Activated T-helper 17 cell treated with anti-CD3 and anti-CD28 coated beads, Interleukin-2, amount 50 U/mL, for 72 hours (primary cell): ENCODE measurements at places on chromosomes 11 and 22. TPM values are rescaled to one million over a fixed set of nuclear protein-coding genes. Genes with fewer than 3 reads are reported as not detected.

Gene SCUBE1
- not detected for total RNA-seq

Gene IRAG1
- total RNA-seq: 0.13 TPM

Gene NTM
- not detected for total RNA-seq

Gene C22orf31
- not detected for total RNA-seq

Gene CSF2RB
- total RNA-seq: 4.2 TPM

Gene CYTH4
- 53.7 TPM for total RNA-seq

Gene ABTB2
- 2.5 TPM for total RNA-seq

Gene SLC22A6
- not detected for total RNA-seq

- no peak overlapping the region for H3K27ac ChIP-seq
- H3K36me3 ChIP-seq: no peaks in the 10 kb centered on the region
- H3K4me1 ChIP-seq: no peaks in the 10 kb centered on the region
- ATAC-seq: no peak
- no peak overlapping the region for H3K4me3 ChIP-seq
Observed at GRCh38 chr11:116170526-116171120, 602.2 kb downstream of the BUD13 start.

- peaks cover 8% of the 10 kb centered on the region for H3K4me1 ChIP-seq
- peak overlapping the region; percentile 6 for H3K27ac ChIP-seq
- H3K36me3 ChIP-seq: peaks cover 8% of the 10 kb centered on the region
- ATAC-seq: no peak
- no peaks in the 10 kb centered on the region for H3K27me3 ChIP-seq
- no peak overlapping the region for H3K4me3 ChIP-seq
Observed at GRCh38 chr22:30392661-30393321, 4.0 kb upstream of the SEC14L2 start.

DNA sequence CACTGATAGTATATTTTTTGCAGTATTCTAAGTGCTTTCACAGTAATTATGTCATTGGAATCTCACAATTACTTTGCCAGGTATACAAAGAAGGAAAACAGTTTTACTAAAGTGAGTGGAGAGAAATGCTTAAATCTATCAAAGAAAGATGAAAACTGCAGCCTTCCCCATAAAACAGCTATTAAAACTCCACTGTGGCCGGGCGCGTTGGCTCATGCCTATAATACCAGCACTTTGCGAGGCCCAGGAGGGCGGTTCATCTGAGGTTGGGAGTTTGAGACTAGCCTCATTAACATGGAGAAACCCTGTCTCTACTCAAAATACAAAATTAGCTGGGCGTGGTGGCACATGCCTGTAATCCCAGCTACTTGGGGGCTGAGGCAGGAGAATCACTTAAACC, 19.1 kb downstream of the OR51E1 start:
- peaks cover 17% of the 10 kb centered on the region for H3K27me3 ChIP-seq
- no peak overlapping the region for H3K27ac ChIP-seq
- no peaks in the 10 kb centered on the region for H3K4me1 ChIP-seq
- no peak overlapping the region for H3K4me3 ChIP-seq
- H3K36me3 ChIP-seq: no peaks in the 10 kb centered on the region

GRCh38 chr11:21930408-21930807, 262.5 kb upstream of the ANO5 start:
- no peak for ATAC-seq
- H3K4me1 ChIP-seq: no peaks in the 10 kb centered on the region
- H3K27me3 ChIP-seq: no peaks in the 10 kb centered on the region
- H3K36me3 ChIP-seq: no peaks in the 10 kb centered on the region
- no peak overlapping the region for H3K27ac ChIP-seq
- no peak overlapping the region for H3K4me3 ChIP-seq

DNA sequence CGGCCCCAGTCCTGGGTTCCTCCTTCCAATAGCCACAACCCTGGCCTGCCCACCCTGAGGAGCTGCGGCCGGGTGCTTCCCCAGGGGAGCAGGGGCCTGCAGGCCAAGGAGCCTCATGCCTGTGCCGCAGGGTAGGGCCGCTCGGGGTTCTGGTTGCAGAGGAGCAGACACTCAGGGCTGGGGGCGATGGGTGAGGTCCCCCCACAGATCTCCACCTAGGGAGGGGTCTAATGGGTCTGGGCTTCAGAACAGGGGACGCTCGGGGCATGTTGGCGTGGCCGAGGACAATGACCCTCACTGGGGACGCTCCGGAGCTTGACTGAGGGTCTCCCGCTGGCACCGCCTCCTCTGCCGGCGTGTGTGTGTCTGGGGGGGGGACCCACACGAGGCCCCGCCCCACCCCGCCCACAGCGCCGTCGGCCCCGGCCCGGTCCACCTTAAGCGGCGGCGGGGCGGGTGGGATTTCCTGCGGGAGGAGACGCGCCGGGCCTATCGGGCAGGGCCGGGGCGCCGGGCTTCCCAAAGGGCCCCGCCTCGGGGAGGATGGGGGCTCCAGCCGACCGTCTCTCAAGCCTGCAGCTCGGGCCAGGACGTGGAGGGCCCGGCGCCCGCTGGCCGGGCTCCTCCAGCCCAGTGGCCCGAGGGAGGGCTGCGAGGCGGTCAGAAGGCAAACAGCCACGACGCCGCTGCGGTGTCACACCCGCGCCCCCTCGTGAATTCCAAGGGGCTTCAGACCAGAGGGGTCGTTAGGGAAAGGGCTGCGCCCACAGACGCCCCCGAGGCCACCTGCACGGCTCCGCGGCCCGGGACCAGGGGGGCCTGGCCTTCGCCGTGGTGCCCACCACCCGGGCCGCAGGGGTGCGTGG, 640 bp upstream of the ZDHHC8 start:
- H3K4me3 ChIP-seq: peak overlapping the region; percentile 28
- H3K36me3 ChIP-seq: peaks cover 24% of the 10 kb centered on the region
- no peaks in the 10 kb centered on the region for H3K4me1 ChIP-seq

DNA sequence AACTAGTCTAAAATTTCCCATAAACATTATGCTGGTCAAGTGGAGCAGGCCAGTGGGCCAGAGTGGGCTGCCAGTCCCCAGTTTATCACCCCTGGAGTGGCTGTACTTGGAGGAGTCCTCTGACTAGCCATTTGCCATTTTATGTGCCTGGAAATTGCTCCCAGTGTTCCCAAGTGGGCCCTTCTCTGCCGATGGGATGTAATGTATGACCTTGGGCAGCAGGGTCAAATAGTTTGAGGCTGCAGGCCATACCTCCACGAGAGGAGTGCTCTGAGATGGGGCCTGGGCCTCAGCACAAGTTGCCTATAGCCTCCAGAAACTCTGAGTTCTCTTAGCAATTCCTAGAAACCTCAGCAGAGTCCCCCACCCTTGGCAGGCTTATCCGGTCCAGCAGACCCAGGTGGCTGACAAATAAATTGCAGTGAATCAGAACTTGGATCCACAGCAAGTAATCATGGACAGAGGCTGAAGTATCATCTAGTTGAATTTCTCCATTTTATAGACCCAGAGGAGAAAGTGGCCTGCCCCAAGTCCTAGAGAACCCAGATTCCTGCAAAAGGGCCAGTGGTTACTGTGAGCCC, 17.8 kb upstream of the PATZ1 start:
- no peak overlapping the region for H3K27ac ChIP-seq
- no peak for ATAC-seq
- no peak overlapping the region for H3K4me3 ChIP-seq

DNA sequence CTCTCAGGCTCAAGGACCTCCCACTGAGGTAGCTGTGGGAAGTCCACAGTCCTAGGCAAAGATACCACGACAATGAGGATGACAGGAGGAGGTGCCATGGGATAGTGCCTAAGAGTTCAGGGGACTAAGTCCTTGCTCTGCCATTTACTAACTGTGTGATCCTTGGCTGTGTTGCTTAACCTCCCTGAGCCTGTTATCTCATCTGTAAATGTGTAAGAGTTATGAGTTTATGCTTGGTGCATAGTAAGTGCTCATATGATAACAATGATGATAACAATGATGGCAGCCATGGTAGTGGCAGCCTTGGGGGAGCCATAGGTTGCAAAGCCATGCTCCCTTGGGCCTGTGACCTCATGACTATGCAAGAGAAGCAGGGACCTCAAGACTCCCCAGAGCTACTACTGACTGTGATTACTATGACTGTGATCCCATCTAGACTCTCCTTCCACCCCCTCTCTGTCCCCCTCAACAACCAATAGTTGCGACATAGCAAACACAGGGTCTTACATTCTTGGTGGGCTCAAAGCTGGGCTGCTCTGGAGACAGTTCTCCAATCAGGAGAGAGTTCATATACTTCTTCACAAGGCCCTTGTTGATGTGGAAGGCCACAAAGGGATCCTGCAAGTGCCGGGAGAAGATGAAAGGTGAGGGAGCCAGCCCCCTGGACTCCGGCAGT, 3.9 kb downstream of the FADS1 start:
- H3K36me3 ChIP-seq: peaks cover 39% of the 10 kb centered on the region
- H3K27ac ChIP-seq: no peak overlapping the region
- no peaks in the 10 kb centered on the region for H3K4me1 ChIP-seq
- ATAC-seq: no peak
- H3K4me3 ChIP-seq: no peak overlapping the region

- H3K4me3 ChIP-seq: peak overlapping the region; percentile 96
- no peaks in the 10 kb centered on the region for H3K27me3 ChIP-seq
- peak; percentile 1 for ATAC-seq
Observed at GRCh38 chr11:118442908-118443589, 6.8 kb downstream of the KMT2A start.

GRCh38 chr11:2088284-2088683, 50.9 kb downstream of the IGF2 start:
- no peak overlapping the region for H3K4me3 ChIP-seq
- H3K36me3 ChIP-seq: no peaks in the 10 kb centered on the region
- no peak for ATAC-seq
- peaks cover 9% of the 10 kb centered on the region for H3K27me3 ChIP-seq

DNA sequence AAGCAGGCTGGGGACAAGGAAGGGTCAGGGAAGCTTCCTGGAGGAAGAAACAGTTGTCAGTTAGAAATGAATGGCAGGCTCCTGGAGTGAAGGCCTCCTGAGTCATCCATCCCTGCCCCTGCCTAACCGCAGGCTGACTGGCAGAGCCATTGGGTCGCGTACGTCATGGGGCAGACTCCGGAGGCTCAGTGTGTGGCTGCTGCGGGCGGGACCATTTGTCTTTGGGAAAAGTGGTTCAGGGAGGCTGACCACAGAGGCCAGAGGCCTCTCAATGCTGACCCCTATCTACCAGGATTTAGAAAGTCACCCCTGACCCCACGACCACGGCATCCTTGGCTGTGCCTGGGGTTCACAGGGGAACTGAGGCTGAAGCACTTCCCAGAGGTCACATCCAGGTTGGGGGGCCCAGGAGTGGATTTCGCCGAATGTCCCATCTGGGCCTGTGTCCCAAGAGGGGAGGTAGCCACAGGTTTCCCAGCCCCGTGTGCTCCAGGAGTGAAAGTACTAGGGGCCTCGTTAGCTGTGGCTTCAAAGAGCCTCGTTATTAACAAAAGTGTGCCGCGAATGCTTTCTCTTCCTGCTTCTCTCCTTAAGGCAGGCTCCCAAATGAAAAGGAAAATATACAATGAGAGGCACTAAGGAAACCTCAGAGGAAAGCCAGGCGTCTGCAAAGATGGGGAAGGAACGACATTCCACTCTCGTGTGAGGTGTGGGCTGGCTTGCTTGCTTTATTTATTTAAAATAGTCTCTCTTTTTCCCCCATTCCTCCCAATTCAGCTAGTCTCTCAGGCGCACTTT, 58.9 kb downstream of the FLRT1 start:
- no peaks in the 10 kb centered on the region for H3K27me3 ChIP-seq
- ATAC-seq: no peak

DNA sequence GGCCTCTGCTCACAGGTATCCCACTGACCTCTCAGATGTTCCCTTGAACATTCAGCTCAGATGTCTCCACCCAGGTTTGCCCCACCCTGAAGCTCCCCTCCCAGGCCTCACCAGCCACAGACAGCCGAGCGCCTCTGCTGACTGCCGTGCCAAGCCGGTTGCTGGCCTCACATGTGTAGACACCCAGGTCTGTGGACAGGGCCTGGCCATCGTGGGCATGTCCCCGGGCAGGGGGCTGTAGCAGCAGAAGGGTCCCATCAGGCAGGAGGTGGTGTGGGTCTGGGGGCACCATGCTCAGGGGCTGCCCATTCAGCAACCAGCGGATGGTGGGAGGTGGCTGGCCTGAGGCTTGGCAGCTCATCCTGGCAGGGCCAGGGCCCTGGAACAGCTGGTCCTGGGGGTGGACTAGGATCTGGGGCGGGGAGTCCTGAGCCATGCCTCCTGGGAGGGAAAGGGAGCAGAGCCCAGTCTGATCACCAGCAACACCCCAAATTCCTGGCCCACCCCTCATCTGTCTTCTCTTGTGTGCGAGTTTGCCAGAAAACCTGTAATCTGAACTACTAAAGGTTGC, 759 bp downstream of the ROBO4 start:
- H3K27ac ChIP-seq: peak overlapping the region; percentile 31
- H3K36me3 ChIP-seq: no peaks in the 10 kb centered on the region
- ATAC-seq: no peak

DNA sequence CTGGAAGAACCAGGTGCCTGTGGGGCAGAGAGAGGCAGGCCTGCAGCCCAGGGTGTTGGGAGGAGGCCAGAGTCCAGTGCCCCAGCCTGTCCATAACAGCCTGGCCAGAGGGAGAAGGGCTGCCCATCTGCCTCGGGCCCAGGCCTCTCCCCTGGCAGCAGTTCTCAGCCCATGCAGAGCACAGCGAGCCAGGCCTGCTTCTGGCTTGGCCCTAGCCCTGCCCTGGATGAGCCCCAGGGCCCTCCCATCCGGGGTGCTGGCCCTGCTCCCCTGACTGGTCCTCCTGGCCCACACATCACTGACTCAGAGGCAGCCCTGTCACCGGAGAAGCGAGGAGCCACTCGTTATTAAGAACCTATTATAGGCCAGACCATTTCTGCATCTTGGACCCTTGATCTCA, 19.7 kb upstream of the MYRF start:
- no peak overlapping the region for H3K4me3 ChIP-seq
- no peak overlapping the region for H3K27ac ChIP-seq
- peaks cover 6% of the 10 kb centered on the region for H3K4me1 ChIP-seq
- no peak for ATAC-seq

- H3K36me3 ChIP-seq: no peaks in the 10 kb centered on the region
- H3K27me3 ChIP-seq: peaks cover 7% of the 10 kb centered on the region
Observed at GRCh38 chr11:103556171-103556570, 446.9 kb downstream of the DYNC2H1 start.

DNA sequence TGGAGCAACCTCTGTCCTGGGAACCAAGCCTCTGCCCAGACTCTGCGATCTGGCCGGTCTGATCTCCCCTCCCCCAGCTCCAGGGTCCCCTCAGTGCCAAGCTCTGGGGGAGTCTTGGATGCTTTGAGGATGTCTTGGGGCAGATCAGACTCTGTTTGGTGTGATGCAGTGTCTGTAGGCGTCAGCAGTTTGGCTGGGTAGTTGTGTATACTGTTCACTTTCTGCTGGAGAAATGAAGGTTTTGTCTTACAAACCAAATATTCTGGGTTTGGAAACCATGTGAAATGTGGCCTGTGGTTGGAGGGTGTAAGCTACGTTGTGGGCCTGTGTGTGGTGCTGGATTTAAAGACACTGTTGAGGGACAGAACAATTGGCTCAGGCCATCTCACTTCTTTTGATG, 4.6 kb downstream of the INSC start:
- no peak for ATAC-seq
- no peak overlapping the region for H3K4me3 ChIP-seq
- H3K27ac ChIP-seq: no peak overlapping the region
- H3K4me1 ChIP-seq: peaks cover 4% of the 10 kb centered on the region

DNA sequence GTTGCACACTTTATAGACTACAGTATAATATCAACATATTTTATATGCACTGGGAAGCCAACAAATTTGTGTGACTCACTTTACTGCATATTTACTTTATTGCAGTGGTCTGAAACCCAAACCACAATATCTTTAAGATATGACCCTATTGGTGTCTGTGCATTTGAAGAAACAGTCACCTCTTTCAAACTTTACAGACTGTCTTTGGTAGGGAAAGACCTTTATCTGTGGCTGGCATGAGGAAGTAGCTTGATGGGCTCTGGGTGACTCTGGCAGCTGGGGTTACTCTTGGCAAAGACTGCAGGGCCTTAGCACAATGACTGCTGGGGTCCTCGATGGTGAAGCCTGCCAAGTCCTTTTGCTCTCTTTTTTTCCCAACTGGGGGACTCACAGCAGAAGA, 21.3 kb upstream of the ABTB2 start:
- H3K4me1 ChIP-seq: no peaks in the 10 kb centered on the region
- no peak for ATAC-seq
- H3K27me3 ChIP-seq: peaks cover 3% of the 10 kb centered on the region
- H3K27ac ChIP-seq: no peak overlapping the region
- H3K36me3 ChIP-seq: no peaks in the 10 kb centered on the region
